Body of pancreas (tissue), 4 donors: ENCODE measurements at places on chromosomes 11 and 22.

DNA sequence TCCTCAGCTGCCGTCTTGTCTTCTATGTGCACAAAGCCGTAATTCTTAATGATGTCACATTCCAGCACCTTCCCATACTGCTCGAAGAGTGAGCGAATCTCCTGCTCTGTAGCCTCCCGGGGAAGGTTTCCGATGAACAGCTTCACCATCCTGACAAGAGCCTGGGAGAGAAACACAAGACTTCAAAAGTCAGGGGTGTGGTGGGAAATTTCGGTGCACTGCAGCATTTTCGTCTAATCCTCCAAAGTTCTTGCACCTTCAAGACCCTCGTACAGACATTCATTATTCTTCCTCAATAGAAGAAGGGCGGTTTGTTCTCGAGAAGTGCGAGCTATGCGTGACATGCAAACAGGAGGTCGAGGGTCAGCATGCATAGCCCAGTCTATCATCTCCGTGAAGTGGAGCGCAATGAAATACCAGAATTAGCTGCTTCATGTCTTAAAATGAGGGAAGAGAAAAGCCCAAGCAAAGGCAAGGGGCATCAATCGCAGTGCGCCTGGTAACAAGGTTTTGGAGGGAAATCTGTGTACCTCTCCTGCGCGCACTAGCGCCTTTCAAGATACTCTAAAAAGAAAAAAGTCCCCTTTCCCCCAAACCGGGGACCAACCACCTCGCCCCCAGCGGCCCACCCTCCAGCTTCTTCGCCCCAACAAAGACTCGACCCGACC, 622 bp downstream of the RBM4B start:
- no peak for DNase-seq

DNA sequence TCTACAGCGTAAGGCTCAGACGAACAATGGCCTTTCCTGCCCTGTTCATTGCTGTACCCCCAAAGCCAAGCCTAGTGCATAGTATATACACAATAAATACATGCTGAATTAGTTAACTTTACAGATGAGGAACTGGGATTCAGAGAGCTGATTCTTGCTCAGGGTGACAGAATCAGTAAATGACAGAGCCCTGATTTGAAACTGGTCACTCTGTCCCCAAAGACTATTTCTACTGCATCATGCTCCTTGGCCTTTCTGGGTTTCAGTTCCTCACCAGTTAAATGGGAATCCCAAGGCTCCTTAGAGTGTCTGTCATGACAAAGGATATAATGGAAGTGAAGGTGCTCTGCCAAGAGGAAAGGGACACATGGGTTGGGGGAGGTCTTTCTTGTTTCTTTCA, 50.5 kb upstream of the TSKU start:
- no peak for DNase-seq

- peak; percentile 18 for DNase-seq
Measured at GRCh38 chr22:50118557-50119168, 28.9 kb downstream of the MOV10L1 start.

DNA sequence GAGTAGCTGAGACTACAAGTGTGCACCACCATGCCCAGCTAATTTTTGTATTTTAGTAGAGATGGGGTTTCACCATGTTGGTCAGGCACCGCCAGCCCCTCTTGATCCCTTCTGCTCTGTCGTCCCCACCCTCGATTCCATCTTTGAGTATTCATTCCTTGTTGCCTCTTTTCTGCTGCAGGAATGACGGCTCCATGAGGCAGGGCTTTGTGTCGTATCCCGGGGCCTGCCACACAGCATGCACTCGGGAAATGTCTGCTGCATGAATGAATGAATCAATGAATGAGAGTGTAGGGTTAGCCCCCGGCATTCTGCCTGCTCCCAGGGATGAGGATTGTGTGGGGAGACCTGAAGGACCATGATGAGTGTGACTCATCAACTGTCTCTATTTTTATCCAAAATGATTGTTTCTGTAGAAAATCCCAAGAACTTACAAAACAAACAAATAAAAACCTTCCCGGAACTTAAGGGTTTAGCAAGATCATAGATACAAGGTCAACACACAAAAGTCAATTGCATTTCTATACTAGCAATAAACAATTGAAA, 54.6 kb upstream of the SLC22A12 start:
- DNase-seq = no peak

GRCh38 chr22:29310863-29311339, 4.5 kb downstream of the GAS2L1 start:
- DNase-seq = peak; percentile 97

DNA sequence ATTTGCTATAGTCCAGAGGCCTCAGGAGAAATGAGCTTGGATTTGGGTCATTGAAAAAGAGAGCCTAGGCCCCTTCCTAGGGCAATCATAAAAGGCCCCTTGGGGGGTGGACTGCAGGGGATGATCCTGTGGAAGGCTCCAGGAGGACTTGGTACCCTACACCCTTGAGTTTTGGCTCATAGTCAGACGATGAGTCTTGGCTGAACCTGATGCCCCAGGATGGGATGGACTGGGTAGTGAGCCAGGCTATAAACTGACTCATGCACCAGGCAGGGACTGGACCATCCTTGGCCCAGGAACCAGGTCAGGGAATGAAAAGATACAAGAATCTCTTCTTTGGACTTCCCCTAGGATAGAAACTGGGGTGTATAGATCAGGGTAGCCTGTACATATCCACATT, 54.2 kb downstream of the NAV2 start:
- no peak for DNase-seq

DNA sequence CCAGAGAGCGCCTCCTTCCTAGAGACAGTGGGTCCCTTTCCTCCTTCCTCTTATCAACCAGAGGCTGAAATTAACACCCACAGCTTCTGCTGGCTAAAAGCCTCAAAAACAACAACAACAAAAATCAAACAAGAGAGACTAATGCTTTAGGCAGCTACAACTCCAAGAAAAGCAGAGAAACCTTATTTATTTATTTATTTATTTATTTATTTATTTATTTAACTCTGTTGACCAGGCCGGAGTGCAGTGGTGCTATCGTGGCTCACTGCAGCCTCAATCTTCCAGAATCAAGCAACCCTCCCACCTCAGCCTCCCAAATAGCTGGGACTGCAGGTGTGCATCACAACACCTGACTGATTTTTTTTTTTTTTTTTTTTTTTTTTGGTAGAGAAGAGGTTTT, 2.6 kb upstream of the B3GNT6 start:
- DNase-seq = no peak

- no peak for DNase-seq
Measured at GRCh38 chr11:47716692-47717091, 1.5 kb upstream of the AGBL2 start.

DNA sequence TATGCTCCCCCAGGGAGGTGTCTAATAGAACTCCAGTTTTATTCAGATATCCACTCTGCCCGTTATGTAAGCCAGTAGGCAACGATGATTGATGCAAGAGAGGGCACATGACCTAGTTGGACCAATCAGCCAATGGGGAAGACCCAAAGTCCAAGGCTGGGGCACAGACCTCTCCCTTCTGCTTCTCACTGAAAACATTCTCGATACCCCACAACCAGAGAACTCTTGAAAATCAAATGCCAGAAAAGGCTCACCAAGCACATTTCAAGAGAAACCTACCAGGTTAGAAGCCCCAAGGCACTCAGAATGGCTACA, 7.4 kb downstream of the HIRA start:
- DNase-seq = no peak

- no peak for DNase-seq
Measured at GRCh38 chr11:27971171-27971570, 136.8 kb downstream of the KIF18A start.

GRCh38 chr22:48888466-48889208, 939.0 kb downstream of the BRD1 start:
- DNase-seq = no peak

DNA sequence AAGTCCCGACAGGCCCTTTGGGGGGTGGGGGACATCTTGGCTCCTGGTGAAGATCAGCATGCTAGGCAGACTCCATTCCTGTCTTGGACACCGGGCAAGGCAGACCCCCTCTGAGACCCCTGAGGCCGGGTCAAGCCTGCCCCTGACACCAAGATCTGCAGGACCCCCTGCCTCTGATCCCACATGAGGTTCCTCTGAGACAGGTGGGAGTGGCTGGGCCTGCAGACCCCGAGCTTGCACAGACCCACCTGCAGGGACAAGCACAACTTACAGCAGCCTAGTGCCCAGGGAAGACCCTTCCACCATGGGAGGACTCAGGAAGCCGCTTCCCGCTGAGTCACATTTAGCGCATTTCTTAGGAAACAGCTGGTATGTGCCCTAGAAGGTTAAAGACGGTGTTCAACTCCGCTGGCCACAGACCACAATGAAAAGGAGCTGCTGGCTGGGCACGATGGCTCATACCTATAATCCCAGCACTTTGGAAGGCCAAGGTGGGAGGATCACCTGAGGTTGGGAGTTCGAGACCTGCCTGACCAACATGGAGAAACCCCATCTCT, 15.5 kb downstream of the ARVCF start:
- no peak for DNase-seq

- DNase-seq = peak; percentile 22
Measured at GRCh38 chr11:30422447-30423278, 99.8 kb downstream of the ARL14EP start.

GRCh38 chr22:25939384-25939783, 197.4 kb downstream of the MYO18B start:
- DNase-seq = no peak
